Right ventricle myocardium inferior (tissue), 1 donor: ENCODE measurements at places on chromosomes 11 and 22.
A peak's percentile ranks its signal among the peaks of the same experiment; 100 is the strongest.

- no peak for DNase-seq
Measured at GRCh38 chr11:86397351-86397750, 22.7 kb downstream of the CCDC81 start.

- no peak for DNase-seq
Measured at GRCh38 chr11:78080084-78080817, 589 bp upstream of the NDUFC2 start.

DNA sequence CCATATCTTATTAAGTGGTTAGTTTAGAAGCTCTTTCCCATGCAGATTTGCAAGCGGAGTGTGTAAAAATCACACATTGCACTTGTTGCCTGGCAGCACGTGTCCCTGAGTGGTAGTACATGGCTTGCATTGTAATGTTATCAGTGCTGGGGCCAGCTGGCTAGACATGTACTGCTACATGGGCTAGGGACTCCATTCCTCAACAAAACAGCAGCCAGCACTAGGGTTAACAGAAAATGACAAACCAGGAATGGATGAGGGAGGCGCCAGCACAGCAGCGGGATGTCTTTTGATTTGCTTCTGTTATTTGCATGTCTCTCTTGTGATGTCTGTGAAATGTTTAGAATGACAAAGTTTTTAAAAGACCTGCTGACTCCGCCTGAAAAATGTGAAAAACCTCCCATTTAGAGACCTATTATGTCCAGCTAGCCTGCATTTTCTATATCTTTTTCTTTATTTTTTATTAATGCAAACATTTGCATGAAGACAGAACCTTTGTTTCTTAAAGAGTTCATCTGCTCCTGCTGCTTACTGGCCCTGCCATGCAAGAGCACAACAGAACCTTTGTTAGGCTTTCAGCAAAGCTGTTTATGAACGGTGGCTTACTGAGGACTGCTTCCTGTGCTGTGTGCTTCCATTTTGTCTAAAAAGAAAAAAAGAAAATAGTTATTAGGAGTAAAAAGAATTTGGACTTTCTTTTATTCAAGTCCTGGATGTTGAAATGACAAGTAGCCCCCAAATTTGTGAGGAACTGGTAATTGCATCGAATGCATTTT is 40.7 kb downstream of the CSTPP1 start:
- no peak for DNase-seq

DNA sequence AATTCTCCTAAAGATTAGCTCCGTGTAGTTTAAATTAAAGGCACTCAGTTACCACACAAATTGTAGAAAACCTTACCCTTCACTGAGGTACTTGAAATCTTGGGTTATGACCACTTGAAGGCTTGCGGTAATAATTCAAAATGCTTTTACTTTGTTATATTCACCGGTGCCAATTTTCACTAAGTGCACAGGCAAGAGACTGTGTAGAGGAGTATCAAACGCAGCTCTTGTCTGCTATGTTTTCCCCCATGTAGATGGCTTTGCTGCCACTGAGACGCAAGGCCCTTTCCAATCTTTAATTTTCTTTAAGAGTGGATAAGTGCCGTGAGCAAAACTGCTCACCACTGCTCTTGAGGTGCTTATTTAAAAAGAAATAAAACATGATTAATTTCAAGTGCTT is 155.8 kb downstream of the CADM1 start:
- no peak for DNase-seq

- DNase-seq, result no peak
Measured at GRCh38 chr11:132475026-132475425, 1057.3 kb downstream of the OPCML start.

DNA sequence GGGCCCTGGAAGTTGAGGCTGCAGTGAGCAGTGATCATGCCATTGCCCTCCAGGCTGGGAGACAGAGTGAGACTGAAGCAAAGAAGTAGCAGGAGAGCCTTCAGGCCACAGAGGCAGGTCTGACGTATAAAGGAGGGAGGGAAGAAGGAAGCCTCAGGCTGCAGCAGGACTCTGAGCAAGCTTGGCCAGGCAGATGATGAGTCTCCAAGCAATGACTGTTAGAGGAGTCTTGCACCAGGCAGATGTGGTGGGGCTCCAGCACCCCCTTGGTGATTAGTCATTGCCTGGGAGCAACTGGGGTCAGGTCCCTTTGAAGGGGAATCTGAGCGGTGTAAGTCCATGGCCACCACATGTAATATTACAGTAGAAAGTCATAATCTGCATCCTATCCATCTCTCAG is 36.6 kb upstream of the NFAM1 start:
- no peak for DNase-seq

- no peak for DNase-seq
Measured at GRCh38 chr22:48425091-48425506, 1402.6 kb downstream of the BRD1 start.

DNA sequence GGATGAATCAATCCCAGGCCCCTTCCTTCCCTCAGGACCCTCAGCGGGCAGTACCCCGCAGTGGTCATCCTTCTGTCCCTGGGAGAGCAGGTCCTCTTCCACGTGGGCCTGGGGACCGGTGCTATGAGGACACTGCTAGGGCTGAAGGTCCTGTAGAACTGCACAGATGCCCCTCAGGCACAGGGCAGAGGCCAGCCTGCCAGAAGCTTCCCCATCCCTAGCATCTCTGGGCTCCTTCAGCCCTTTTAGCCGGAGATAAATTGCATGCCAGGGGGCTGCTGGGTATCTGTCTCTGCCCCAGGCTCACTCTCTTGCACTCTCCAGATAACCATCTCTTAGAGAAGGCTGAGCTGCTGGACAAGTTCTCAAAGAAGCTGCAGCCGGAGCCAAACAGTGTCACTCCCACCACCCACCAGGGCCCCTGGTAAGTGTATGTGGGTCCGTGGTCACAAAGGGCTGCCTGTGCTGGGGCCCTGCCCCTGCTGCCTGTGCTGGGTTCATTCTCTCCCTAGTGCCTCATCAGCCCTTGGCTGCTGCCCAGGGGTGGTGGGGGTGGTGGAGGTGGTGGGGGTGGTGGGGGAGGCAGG is 2.3 kb downstream of the ATG16L2 start:
- DNase-seq, result no peak

DNA sequence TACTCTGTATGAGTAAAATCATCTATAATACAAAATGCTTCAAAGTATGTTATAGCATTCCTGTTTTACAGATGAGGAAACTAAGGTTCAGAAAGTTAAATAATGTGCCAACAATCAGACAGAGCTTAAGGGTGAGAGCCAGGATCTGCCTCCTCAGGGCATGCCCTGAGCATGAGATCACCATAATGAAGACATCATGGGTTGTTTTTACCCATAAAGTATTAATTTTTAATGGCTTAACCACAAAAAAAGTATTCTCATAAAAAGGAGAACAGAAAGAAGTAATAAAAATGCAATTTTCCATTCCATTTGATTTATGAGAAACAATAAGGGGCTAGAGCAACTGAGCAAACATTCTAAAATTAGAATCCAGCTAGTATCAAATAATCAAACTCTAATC is 534.3 kb upstream of the ARHGAP42 start:
- DNase-seq, result no peak

DNA sequence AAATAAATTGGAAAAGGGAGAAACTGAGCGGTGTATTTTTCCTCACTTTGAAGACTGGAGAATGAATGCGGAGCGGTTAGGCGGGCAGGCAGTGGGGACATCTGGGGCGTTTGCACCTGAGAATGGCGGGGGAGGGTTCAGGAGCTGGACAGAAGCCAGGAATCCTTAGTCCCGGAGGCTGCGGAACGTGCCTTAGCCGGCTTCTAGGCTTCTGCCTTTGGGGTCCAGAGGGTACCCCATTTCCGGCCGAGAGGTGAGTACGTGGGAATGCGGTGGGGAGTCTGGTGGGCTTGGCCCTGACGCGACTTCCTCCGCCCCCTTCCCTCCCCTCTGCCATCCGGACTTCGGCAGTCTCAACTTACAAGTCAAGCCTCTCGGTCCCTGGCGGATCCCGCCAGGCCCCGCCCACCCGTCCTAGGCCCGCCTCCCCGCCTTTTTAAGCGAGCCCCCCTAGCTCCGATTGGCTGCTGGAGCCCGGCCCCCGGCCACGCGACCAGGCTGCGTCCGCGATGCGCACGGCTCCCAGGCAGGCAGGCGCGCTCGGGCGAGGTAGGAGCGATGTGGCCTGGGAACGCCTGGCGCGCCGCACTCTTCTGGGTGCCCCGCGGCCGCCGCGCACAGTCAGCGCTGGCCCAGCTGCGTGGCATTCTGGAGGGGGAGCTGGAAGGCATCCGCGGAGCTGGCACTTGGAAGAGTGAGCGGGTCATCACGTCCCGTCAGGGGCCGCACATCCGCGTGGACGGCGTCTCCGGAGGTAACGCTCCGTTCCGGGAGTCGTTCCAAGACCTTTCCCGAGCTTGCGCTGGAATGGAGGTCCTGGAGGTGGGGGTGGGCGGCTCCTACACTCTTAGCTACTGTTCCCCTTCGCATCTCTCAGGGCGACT is at the start of gene GCAT:
TSS of gene GCAT (plus strand) at position 525 of the 884 bp plus-strand sequence. CDS start at position 559, 34 bp downstream.
- DNase-seq, result peak; percentile 98

GRCh38 chr11:15645201-15645600 is 530.5 kb downstream of the INSC start:
- DNase-seq, result no peak

DNA sequence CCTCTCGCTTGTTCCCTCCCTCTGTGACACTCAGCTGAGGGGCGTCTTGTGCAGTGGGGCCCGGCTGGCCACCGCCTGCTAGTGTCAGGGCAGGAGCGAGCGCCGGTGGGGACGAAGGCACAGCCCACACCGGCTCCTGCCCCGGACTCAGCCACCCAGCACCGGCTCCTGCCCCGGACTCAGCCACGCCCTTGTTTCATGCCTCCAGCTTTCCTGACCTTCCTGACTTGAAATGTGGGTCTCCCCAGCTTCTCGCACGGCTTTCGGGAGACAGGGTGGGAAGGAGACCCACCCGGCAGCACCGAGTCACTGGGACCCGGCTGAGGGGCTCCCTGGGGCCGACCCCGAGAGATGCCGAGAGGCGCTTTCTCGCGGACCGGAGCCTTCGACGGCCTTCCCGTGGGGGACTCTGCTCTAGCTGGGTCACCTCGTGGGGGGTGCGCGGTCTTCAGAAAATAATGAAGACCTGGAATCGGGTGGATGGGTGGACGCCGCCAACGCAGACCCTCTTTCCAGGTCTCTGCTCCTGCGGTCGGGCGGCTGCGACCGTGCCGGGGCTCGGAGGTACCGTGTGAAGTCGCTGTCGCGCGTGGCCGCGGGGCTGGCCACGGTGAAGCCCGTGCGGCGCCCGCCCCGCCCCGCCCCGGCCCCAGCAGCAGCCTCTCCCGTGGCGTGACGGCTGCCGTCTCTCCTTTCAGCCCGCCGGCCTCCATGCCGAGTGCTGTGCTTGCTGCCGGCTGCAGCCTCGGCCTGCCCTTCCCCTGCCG is 10.2 kb downstream of the GLB1L2 start:
- DNase-seq, result no peak

- no peak for DNase-seq
Measured at GRCh38 chr11:76543006-76543703, 98.3 kb downstream of the EMSY start.

DNA sequence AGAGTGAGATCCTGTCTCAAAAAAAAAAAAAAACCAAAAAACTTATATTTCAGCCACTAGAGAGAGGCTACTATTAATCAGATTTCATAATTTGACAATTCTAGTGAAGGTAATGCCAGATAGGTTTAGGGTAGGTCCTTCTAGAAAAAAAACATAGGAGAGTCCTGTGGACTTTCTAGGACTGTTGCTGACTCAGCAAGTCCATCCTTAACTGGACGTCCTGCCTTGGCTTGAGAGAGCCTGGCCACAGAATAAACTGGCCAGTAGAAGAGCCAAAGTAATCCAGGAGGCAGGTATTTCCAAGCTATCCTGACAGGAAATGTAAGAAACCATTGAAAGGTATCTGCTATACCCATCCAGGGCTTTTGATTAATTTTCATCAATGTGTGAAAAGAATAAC is 64.6 kb downstream of the TRIM44 start:
- DNase-seq, result no peak

DNA sequence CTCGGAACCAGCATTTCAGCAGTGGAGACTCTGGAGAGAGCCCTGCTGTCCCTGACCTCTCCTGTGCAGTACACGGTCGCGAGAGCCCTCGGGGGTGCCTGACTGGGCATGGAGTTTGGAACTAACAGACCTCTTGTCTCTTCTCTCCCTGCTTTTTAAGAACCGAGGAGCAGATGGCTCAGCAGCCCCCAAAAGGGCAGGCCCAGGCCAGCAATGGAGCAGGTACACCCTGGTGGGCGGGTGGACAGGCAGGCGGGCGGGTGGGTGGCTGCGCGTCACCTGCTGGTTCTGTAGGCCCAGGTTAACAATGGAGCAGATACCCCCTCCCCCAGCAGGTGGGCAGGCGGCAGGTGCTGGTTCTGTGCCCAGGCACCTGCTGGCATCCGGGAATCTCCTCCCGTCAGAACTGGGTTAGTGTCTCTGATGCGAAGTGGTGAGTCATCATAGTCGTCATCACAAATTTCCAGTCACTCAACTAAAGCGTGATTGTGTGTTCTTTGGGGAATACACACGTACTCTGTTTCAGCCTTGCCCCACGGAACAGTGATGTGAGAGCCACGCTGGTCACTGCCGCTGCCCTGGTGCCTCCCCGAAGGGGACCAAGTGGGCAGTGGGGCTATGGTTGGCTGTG is 41.1 kb downstream of the GRAMD4 start:
- no peak for DNase-seq

GRCh38 chr11:73156114-73156513 is 14.0 kb upstream of the FCHSD2 start:
- DNase-seq, result no peak

GRCh38 chr11:76794371-76795289 is 11.5 kb downstream of the TSKU start:
- DNase-seq, result no peak

- DNase-seq, result no peak
Measured at GRCh38 chr11:77517753-77518152, 43.9 kb upstream of the PAK1 start.

GRCh38 chr22:43515902-43516301 is 104.1 kb downstream of the MPPED1 start:
- DNase-seq, result no peak

- DNase-seq, result no peak
Measured at GRCh38 chr11:106471276-106471675, 393.8 kb downstream of the AASDHPPT start.

DNA sequence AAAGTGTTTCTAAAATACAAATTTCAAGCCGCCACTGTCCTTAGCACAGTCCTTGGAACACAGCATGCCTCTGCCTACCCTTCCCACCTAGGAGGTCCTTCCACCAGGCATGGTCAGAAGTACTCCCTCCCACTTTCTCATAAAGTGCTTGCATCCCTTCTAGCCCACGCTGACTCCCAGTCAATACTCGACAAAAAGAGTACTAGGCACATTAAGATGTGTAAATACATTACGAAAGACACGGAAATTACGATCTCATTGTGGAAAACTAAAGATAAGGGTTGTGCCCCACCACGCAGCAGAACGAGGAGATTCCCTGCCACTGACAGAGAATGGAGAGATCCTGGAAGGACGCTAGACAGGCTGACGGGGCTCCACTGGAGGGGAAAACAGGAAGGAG is 13.5 kb downstream of the CHKA start:
- no peak for DNase-seq
